Large intestine (tissue), 12 donors: ENCODE measurements at places on chromosomes 12 and 14.

DNA sequence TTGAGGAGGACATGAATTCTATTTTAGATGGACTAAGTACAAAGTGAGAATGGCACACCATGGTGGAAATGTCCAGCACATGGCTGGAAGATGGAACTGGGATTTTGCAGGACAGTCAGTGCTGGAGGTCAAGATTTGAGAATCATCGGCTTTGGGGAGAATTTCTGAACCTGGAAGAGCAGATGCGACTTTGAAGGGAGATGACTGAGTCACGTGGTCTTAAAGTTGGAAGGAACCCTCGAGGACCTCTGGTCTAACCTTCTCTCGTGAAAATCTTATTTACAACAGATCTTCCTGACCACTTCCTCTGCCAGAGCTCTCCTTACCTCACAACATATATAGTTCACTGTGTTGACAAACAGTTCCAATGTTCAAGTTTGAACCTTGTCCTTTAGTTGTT lies 415.4 kb downstream of the ATP23 start:
- DNase-seq = no peak

- DNase-seq = peak; percentile 11
These were observed 1108.8 kb upstream of the SEL1L start for GRCh38 chr14:82642425-82642824.

DNA sequence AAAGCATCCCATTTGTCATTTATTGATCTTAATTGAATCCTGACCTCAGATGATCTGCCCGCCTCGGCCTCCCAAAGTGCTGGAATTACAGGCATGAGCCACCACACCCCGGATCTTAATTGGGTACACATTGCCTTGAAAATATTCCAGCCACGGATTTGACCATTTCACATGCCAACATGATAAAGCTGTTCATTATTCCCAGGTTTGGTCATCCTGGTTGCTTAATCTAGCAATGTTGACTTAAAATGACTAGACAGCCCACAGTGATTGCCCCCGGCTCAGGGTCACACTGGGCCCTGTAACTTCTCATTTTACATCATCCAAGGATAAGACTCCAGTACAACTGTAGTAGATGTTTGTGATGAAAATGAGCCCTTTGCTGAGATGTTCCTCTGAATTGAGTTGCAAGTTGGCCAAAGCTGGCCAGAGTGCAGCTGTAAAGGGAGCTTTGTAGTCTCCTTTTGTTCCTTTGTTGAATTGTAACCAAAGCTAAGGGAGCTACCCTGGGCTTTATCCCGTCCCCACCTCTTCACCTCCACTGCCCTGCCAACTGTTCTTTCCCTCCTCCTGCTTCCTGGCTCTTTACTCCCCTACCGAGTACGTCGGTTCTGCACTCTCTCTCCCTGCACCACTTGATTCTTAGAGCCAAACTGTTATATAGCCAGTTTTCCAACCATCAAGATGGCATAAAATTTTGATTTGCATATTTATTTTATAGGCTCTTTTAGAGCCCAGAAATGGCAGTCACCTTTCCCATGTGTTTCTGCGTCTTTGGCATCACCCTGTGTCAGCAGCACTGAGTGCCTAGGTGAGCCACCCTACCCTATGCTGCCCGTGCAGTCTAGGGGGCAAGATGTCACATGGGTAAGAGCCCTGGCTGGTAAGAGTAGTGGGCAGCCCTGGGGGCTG lies 141.3 kb upstream of the HIF1A start:
- no peak for DNase-seq

GRCh38 chr12:110234755-110235154 lies 46.3 kb upstream of the ATP2A2 start:
- DNase-seq = no peak

- DNase-seq = peak; percentile 86
These were observed 1.8 kb upstream of the RCOR1 start for GRCh38 chr14:102590667-102591099.

- no peak for DNase-seq
These were observed 70.9 kb upstream of the ETV6 start for GRCh38 chr12:11578461-11578993.

DNA sequence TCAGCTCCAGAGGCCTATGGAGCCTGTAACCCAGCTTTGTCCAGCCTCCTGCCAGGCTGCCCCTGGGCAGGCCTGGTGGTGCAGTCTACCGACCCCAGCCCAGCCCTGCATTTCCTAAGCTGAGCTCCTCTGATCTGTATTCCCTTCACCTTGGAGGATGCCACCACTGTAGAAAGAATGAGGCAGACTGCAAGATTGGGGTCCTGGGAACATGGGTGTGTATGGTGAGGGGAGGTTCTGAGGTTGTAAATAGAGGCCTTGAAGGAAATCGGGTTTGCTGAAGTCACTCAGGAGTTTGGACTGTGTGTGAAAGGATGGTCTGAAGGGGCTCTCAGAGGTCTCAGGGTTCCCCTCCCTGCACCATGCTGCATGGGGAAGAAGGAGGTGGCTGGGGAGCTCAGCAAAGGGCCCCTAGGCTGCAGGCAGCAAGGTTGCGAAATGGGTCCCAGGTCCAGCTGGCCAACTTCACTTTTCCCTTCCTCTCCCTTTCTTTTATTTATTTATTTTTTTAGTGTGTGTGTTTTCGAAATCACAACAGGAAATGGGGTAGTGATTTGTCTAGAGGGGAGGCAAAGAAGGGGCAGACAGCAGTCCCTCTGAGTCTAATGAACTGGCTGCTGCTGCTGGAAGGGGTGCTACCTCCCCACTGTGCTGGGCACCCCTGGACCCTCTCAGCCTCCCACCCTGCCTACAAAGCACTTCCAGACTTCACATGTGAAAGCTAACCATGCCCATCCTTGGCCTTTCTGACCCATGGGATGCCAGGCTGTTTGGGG lies 1.2 kb upstream of the LRP1-AS start:
- peak; percentile 90 for DNase-seq

DNA sequence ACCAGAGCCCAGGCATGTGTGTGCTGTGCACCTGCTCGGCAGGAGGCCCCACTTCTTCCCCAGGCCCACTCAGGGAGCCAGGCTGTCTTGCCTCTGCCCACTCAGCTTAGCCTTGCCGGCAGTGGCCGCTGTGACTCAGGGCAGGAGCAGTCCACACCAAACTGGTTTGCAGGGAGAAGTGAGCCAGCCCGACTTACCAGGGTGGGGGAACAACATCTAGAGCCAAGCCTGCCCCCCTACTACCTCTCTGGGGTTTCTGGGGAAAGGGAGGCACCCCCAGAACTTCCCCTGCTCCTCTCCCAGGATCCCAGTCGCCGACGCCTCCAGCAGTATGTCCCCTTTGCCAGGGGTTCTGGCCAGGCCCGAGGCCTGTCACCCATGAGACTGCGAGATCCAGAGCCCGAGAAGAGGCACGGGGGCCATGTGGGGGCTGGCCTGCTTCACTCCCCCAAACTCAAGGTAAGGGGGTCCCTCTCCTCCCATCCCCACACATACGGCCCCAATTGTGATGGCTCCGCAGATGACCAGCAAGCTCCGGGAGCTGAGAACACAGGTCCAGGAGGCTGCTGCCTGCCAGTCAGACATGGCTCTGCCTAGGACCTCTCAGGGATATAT lies 3.0 kb downstream of the PLEKHG6 start:
- DNase-seq = no peak

DNA sequence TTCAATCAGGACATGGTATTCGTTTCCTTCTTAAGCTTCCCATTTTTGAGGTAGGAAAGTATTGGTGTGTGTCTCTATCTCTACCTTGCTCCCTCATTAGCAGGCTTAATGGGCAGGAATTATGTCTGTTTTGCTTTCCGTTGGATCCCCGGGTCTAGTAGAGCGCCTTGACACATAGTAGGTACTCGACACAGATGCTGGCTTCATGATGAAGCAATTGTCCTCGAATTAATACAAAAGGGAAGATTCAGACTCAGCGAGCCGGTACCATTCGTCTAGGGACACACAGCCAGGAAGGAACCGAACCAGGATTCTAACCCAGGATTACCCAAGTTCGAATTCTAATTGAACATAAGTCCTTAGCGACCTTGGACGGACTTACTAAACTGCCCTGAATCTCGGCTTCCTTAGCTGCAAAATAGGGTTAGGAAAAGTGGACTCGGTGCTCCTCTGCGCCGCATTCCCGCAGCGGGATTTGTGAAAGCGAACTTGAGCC lies 496 bp upstream of the ISCU start:
- no peak for DNase-seq

DNA sequence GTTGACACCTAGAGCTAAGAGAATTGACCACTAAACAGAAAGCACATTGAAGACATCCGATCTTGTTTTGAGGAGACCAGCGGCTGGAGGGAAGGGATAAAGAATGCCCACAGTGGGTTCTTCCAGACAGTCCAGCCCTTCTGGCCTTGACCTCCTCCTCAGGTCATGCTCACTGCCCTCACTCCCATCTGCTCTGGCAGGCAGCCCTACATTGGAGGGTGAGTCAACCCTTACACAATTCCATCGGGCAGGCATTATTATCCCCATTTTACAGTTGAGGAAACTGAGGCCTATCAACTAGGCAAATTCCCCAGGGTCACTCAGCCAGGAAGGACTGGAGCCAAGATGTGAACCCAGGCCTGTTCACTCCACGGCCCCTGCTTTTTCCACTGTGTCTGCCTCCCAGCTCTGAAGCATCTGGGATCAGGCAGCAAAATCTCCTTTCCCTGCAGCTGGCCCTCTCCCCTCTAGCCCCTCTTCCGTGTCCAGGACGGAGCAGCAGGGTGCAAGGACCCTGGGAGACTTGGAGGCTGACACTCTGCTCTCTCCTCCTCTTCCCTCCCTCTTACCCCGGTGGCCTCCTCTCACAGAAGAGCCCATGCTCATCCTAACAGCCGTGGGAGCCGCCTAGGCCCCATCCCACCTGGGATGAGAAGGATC lies 5.3 kb downstream of the SCNN1A start:
- DNase-seq = no peak

DNA sequence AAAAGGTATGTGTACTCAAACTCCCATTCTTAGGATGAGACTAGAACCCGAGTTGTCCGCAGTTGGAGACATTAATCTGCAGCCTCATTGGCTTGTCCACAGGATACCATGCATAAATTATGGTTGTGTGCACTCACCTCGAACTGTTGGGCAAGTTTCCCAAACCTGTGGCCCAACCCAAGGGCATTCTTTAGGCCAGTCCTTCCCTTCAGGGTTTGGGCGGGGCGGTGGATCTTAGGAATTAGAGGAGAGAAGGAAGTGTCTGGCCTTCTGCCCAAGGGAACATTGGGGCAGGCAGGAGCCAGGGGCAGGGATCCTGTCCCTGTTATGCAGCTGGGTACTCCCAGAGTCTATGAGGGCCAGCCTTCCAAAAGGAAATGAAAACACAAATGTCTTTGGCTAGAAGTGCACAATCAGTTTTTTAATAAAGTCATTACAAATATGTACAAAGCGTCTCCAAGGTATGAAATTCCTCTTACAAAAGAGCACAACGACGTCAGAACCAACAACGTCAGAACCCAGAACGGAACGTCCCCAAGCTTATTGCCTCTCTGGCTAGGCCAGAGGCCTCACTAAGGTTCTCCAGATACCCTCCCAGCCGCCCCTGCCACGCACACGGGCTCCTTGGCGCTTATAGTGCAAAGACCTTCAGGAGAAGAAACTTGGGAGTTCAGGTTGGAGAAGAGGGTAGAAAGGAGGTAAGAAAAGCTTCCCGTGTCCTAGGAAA lies 25.3 kb downstream of the HRK start:
- no peak for DNase-seq

DNA sequence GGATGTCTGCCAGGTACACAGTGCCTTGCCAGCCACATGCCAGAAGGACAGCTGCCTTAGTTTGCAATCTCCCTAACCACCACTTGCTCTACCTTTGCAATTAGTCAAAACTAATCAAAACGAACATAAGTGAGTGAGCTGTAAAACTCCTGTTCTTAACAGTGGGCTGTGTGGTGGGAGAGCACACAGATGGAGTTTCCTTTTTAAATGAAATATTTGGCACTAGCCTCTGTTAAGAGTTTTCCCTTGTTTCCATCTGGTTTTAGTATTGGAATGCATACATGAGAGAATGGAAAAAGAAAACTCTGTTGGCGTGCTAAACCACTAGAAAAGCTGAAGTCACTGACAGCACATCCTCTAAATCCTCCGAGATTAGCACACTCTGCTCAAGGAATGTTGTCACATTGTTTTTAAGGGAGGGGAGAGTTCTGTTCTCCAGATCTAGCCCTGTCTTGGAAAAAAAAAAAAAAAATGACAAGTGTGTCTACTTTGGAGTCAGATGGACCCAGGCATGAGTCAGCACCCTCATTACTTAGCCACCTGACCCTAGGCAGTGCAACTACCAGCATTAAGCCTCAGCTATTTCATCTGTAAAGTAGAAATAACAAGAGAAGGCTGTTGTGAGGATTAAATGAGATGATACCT lies 83.9 kb downstream of the STXBP6 start:
- DNase-seq = peak; percentile 72

- no peak for DNase-seq
These were observed 8.7 kb downstream of the KRT6C start for GRCh38 chr12:52464897-52465296.

DNA sequence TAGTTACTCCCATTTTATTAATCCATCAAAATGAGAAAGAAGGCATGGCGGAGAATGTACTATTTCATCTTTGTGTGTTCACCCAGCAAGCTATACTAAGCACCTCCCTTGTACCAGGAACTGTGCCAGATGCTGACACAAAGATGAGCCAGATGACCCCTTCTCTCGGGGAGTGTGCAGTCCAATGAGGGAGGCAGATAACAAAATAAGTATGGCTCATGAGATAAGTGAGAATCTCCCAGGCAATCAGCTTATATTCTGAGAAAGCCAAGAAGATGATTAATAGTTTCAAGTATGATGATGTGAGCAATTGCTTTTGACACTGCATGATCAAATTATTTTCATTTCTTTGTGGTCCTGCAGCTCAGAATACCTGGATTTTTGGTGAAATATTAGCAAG lies 1.3 kb upstream of the TMEM233 start:
- DNase-seq = no peak

DNA sequence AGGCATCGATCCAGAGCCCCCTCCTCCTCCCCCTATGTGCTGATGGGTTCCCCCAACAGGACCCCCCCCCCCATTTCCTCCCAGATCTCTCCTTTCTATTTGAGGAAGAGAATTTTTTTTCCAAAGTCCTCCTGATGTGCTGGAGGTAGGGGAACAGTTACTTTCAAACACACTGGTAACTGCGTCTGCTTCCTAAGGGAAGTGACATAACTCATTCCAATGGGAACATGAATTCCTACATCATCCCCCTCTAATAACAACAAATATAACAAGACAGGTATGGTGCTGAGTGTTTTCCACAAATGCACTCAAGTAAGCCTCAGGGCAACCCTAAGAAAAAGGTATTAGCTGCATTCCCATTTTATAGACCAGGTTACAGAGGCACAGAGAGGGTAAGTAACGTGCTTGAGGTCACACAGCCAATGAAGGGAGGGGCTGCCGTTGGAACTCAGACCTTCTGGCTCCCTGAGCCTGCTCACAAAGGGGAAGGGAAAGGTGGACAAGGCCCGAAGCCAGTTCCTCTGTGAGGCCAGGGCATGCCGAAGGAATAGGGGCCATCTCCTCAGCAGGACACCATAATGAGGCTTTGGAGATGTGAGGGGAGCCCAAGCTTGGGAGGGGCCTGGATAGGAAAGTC lies 121.1 kb upstream of the NCOR2 start:
- DNase-seq = no peak

GRCh38 chr12:56988207-56988739 lies 18.1 kb downstream of the ZBTB39 start:
- no peak for DNase-seq
